ENCODE measurements at places on chromosomes 1 and 21.

GRCh38 chr1:96087719-96088118 lies 633.9 kb upstream of the PTBP2 start:
- no peak for DNase-seq

GRCh38 chr1:1833456-1833855 lies 55.2 kb upstream of the NADK start:
- no peak for DNase-seq

DNA sequence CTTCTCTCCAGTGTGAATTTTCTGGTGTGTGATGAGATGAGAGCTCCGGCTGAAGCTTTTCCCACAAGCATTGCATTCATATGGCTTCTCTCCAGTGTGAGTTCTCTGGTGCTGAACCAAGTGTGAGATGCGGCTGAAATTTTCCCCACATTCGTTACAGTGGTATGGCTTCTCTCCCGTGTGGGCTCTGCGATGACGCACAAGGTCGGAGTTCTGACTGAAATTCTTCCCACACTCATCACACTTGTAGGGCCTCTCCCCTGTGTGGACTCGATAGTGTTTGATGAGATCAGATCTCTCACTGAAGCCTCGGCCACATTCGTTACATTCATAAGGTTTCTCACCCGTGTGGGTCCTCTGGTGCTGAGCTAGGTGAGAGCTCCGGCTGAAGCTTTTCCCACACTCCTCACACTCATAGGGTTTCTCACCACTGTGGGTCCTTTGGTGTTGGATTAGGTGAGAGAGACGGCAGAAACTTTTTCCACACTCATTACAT lies 7.4 kb downstream of the ZNF436 start:
- DNase-seq: no peak

DNA sequence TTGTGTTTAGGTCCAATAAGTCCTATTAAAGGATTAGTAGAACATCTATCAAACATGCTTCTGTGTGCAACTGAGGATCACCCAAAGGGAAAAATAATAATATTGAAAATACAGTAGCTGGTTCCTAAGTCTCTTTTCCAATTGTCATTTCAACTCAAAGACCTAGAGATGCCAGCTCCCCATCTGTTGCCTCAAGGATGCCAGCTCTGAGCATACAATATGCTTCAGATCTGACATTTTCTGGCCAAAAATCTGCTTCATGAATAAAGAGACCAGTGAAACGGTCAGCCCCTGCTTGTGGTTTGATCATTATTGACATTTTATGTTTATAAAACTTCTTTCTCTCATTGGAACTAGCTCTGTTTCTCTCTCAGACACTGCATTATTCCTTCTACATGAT lies 72.9 kb downstream of the CCDC185 start:
- no peak for DNase-seq

DNA sequence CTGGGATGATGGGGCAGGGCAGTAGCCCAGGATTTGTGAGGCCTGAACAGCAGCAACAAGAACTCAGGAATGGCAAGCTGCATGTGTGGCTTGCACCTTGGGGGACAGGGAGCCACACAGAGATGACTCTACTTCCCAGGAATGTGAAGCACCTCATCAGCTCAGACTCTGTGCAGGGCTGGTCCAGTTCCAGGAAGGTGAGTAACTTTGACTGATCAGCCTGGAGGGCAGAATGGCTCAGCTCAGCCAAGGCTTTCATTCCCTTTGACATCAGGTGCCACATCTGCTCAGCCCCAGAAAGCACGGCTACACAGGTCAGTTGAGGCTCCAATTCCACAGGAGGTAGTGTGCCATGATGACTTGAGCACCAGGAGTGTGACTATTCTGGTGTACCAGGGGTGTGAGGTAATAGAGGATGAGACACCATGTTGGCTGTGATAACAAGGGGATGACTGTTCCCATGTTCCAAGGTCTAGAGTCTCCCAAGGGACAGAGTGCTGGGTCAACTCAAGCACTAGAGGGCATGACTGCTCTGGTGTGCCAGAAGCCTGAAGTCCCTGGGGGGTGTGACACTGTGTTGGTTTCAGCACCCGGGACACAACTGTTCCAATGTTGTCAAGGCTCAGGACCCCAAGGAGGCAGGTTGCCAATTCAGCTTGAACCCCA lies 625.8 kb upstream of the ADGRL2 start:
- DNase-seq: no peak

DNA sequence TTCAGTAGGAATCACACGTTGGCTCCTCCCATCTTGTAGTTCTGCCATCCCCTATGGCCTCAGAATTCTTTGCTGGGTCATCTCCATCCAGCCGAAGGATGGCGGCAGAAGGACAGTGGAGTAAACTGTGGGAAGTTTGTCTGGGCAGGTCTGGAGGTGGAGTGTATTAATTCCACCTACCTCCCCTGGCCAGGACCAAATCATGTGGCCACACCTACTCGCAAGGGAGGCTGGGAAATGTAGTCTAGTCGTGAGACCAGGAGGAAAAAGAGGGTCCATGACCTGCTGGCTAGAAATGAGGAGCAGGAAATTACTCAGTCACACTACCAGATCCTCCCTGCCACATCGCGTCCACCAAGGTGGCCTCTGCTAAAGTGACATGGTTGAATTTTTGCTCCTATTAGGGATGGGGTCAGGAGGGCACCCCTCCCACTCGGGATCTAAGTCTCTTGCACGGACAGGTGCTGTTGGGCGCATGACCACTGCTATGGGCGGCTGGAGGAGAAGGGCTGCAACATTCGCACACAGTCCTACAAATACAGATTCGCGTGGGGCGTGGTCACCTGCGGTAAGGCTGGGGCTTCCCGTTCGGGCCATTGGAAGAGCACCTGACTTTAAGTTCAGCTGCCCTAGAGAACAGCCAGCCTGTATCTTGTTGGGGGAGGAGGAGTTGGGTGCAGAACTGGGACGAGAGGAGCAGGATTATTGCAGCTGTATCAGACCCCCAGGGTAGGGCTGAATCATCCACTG lies 19.5 kb downstream of the PLA2G5 start:
- no peak for DNase-seq

DNA sequence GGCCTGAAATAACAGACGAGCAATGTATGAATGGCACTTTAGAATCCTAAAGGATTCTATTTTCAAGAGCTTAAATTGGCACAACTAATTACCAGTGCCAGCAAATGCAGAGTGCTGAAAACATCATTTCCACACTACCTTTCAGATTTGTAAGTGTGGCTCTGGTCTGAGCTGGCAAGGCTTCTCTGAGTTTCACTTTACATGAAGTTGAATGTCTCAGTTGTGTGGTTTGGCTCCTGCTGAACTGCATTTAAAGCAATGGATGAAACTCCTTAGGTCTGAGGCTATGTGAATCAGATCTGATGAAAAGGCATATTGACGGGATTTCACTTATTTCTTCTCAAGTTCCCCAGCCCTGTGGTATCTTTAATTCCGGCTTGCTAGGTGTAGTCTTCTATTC lies 114.8 kb upstream of the PTGFR start:
- no peak for DNase-seq

DNA sequence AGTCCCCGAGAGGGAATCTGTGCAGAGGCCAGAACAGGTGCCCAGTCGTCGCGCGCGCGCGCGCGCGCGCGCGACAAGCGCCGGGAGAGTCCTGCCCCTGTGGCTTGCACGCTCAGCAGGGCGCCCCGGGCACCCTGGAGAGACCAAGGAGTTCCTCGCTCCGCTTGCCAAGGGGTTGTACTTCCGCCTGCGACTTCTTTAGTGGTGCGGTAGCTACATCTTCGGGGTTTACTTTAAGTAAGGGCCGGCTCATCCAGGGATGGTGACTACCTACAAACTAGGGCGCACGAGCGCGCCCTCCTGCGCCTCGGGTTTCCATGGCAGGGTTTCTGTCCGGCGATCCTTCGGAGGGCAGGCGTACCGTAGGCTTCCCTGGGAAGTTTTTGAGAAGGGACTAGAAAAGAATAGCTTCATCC lies 1.4 kb downstream of the LHX4 start:
- DNase-seq: no peak

DNA sequence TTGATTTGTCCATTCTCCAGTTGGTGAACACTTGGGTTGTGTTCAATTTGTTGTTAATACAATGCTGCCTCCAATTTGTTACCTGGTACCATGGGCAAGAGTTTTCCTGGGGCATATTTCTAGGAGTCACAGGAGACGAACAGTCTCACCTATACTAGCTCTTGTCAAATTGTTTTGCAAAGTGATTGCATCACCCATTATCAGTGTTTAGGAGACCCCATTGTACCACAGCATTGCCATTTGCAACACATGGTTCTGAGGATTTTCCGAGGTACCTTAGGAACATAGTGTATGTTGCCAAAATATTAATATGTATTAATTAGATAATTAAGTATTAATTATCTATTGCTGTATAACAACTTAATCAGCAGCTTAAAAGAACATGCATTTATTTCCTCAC lies 97.8 kb downstream of the LPAR3 start:
- no peak for DNase-seq

- no peak for DNase-seq
Measured at GRCh38 chr21:40272037-40272436, 404.8 kb downstream of the PCP4 start.
